Forelimb muscle (tissue), 1 donor: ENCODE measurements at places on chromosomes 16 and 17. TPM values are rescaled to one million over a fixed set of nuclear protein-coding genes. Genes with fewer than 3 reads are reported as not detected.

Gene CPHXL2
- not detected for polyA plus RNA-seq

Gene ALDH3A1
- polyA plus RNA-seq = 0.14 TPM

Gene OGFOD3
- polyA plus RNA-seq = 17.9 TPM

Gene MEOX1
- 10.4 TPM for polyA plus RNA-seq

Gene ZNF624
- 5.4 TPM for polyA plus RNA-seq

Gene SCO1
- 26.1 TPM for polyA plus RNA-seq

Gene LHX1
- polyA plus RNA-seq = not detected

Gene DNAI2
- polyA plus RNA-seq = 0.14 TPM

Gene ITGB4
- 4.6 TPM for polyA plus RNA-seq

Gene PRCD
- 4.8 TPM for polyA plus RNA-seq

Gene MGAT5B
- polyA plus RNA-seq = 0.38 TPM

Gene KRTAP2-2
- not detected for polyA plus RNA-seq

Gene CLEC3A
- not detected for polyA plus RNA-seq

Gene LITAFD
- polyA plus RNA-seq = not detected

Gene CA5A
- 0.11 TPM for polyA plus RNA-seq

Gene PABPN1L
- polyA plus RNA-seq = 0.11 TPM

Gene CENPT
- 32.1 TPM for polyA plus RNA-seq

Gene UBB
- polyA plus RNA-seq = 1,502 TPM

Gene CBX8
- polyA plus RNA-seq = 5.6 TPM

Gene CRHR1
- polyA plus RNA-seq = 0.62 TPM

Gene COX6A2
- polyA plus RNA-seq = 334 TPM

Gene DPEP2
- 1.5 TPM for polyA plus RNA-seq

Gene LIG3
- polyA plus RNA-seq = 20.8 TPM

Gene TNP2
- not detected for polyA plus RNA-seq

Gene C17orf67
- 1.5 TPM for polyA plus RNA-seq

Gene SP2
- 13.9 TPM for polyA plus RNA-seq

Gene KRTAP9-8
- polyA plus RNA-seq = not detected

Gene SPNS1
- 23.8 TPM for polyA plus RNA-seq

Gene ATP1B2
- 33.9 TPM for polyA plus RNA-seq

Gene CD300E
- polyA plus RNA-seq = 0.04 TPM

Gene SAMD14
- 4.3 TPM for polyA plus RNA-seq

Gene RAB11FIP4
- 0.46 TPM for polyA plus RNA-seq

Gene SLC47A1
- 1.8 TPM for polyA plus RNA-seq

Gene KRT23
- polyA plus RNA-seq = 0.19 TPM

Gene TMEM98
- 34.2 TPM for polyA plus RNA-seq

Gene PRR14
- 20.3 TPM for polyA plus RNA-seq

Gene SPNS2
- 7.1 TPM for polyA plus RNA-seq

Gene PYDC1
- 2.1 TPM for polyA plus RNA-seq

Gene KRTAP2-3
- not detected for polyA plus RNA-seq

Gene RHBDL3
- polyA plus RNA-seq = 1.1 TPM

Gene CCL5
- polyA plus RNA-seq = 1.2 TPM

Gene PMFBP1
- polyA plus RNA-seq = 1.5 TPM

Gene CCDC137
- 14.8 TPM for polyA plus RNA-seq
